ENCODE measurements at places on chromosomes 7 and 10.

- DNase-seq, result no peak
Observed at GRCh38 chr7:40356312-40356711, 221.5 kb downstream of the SUGCT start.

GRCh38 chr7:159280008-159280407 is 135.3 kb upstream of the VIPR2 start:
- DNase-seq, result no peak

DNA sequence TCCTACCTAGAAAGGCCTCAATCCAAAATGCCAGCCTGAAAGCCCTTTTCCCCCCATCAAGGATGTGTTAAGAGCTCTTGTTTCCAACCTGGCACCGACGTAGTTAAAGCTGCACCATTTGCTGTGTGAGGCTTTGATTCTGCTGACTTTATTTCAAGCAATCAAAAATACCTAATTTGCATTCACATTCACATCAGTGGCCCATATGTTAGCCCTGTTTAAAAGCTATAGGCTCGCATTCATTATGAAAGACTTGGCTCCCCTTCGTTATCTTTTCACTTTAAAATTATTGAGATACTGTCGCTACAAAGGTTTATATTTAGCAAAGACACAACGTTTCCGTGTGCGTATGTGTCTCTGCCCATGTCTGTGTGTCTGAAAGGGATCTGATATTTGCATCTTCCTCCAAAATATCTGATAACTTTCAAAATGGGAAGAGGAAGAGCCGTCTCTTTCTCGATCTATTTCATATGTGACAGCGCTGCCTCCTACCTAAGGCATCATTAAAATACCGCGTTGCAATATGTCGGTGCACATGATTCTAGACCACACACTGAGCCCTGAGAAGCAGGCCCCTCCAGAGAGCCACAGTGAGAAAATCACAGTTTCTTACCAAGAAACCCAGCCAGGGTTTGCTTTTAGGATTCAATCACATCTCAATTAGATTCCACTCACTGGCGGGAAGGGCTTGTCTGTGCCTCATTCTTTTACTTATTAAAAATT is 57.1 kb upstream of the ITPRID1 start:
- no peak for DNase-seq

DNA sequence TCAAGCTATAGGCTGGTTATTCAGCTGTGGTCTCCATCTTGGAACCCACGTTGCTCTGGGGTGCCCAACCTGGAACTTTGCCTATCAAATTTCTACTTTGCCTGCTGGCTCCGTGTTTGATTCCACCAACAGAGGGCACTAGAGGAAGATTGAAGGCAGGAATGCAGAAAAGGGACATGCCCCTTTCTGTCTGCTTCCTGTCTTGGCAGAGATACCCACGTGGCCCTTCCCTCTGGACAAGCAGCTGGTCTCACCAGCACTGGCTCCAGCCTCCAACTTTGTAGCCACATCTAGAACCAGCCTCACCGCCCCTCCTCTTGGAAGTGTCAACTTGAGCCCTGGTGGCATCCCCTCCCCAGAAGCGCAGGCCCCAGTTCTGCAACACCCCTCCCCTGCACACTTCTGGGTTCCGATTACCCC is 52.1 kb upstream of the ZNF438 start:
- peak; percentile 84 for DNase-seq

DNA sequence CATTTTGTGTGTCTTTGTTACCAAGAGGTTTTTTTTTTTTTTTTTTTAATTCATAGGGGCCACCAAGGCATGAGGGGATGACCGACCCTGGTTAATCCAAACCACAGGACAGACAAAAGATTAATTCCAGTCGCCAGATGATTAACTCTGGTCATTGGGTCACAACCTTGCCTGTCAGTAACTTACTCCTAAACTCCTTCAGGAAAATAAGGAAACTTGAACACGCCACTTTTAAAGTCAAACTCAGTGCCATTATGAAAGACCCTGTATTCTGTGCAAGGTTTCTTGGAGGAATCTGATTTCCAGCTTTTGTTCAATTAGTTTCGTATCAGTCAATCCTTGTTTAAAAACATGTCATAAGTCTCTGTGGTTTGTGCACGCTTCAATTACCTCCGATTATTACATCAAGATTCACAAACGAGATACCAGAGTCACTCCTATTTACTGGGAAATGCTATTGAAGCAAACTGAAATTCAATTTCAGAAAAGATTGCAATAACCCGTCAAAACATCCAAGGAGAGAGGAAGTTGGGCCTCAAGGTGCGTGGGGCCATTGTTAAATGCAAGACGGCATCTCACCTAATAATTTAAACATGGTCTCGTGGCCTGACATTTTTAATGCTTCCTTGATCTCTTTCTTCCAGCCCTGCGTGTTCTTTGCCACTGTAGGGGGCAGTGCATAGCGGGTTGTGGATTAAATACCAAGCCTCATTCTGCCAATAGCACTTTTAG is 44.0 kb downstream of the NRP1 start:
- DNase-seq, result peak; percentile 21

Measured in kidney tubule cell (primary cell).